Posterior vena cava (tissue), 2 donors: ENCODE measurements at places on chromosomes 1 and 21. TPM values are rescaled to one million over a fixed set of nuclear protein-coding genes. Genes with fewer than 3 reads are reported as not detected.

Gene APOBEC4
- not detected for total RNA-seq

DNA sequence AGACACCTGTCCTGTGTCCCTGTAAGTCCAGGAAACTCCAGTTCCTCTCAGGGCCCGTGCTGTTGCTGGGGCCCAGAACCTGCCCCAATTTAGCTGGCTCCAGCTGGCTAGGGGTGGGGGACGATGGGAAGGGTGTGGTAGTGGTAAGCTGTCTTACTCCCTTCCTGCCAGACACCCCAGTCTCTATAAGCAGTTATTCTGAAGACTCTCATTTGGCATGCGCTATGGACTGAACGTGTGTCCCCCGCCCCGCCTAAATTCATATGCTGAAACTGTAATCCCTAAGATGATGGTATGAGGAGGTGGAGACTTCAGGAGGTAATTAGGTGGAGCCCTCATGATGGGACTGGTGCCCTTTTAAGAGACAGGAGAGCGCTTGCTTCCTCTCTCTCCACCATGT, 82.0 kb downstream of the MAP3K7CL start:
- no peak for DNase-seq

- DNase-seq = no peak
Observed at GRCh38 chr1:225890346-225891228, 1.6 kb upstream of the LEFTY1 start.

DNA sequence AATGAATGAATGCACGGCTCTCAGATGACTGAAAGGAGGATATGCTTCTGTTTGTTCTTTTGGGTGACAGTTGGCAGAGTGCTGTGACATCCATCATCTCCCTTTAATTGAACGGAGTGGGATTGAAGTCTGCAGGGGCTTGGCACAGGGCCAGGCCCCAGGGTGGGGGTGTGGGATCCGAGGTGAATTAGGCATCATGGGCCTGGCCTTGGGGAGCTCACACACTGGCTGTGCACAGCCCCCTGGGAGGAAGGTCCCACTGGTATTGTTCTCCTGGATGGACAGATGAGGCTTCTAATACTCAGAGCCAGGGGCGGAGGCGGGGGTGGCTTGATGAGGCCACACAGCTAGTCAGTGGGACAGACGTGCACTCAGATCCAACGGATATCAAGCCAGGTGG, 19.3 kb downstream of the EPHB2 start:
- no peak for DNase-seq

Gene CYP2J2
- not detected for total RNA-seq

- no peak for DNase-seq
Observed at GRCh38 chr1:156517748-156518147, 17.2 kb upstream of the MEF2D start.

GRCh38 chr1:46451948-46452930, 37.4 kb upstream of the DMBX1 start:
- DNase-seq = no peak

Gene OR2G2
- total RNA-seq = not detected

DNA sequence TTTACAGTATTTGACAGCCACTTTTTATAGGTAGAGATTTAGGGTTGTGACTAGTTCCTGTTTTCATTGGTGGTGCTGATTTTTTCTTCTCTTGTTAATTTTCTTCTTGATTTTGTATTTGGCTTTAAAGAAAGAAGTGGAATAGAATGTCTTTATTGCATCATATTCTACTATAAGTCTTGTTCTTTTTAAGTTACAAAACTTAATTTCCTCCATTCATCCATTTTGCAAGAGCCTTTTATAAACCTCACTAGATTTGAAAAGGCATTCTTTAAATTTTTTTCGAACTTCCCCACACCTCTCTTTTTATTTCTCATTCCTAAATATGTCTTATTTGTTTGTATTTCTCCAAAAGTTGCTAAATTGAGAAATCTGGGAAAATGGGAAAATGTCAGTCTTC, 1368.6 kb upstream of the ADGRL4 start:
- DNase-seq = no peak

Gene LDLRAD1
- not detected for total RNA-seq
